ENCODE measurements at places on chromosomes 2 and 18. TPM values are rescaled to one million over a fixed set of nuclear protein-coding genes. Genes with fewer than 3 reads are reported as not detected.
A peak's percentile ranks its signal among the peaks of the same experiment; 100 is the strongest.

DNA sequence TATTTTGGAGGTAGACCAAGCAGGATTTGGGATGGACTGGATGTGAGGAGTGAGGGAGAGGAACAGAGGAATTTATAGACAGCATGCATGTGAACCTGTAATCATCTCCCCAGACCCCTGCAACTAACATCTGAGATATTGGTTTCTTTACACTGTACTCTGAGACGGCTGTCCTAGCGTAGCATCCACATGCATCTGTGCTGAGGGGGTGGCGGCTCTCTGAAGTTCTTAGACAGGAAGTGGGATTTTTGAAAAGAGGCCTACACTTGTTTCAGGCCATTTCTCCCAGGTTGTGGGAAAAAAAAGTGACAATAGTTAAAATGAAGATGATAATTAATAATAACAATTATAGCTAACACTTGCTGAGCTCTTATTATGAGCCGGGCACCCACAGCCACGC, 150.2 kb upstream of the GATA6 start:
- H3K36me3 ChIP-seq = no peaks in the 10 kb centered on the region
- H3K4me3 ChIP-seq = no peak overlapping the region
- H3K27ac ChIP-seq = no peak overlapping the region

DNA sequence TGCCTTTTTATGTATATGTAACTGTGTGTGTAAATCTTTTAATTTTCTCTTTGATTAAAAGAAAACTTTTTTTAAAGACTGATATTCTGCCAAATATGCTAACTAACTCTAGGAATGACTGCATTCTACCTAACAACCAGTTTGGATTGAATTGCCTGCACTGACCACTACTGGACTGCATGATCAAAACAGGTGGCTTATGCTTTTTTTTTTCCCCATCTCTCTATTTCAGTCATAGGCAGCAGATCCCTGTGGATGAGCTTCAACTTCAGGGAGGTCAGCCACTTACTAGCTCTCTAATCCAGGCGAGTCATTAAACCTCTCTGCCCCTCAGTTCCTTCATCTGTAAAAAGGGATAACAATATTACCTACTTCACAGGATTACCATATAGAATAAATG, 138.6 kb upstream of the SERTAD2 start:
- H3K27me3 ChIP-seq = no peaks in the 10 kb centered on the region
- no peak overlapping the region for H3K27ac ChIP-seq
- H3K36me3 ChIP-seq = no peaks in the 10 kb centered on the region
- no peak for DNase-seq
- no peak overlapping the region for H3K4me3 ChIP-seq
- H3K4me1 ChIP-seq = peaks cover 11% of the 10 kb centered on the region

GRCh38 chr2:219488149-219488843, 10.4 kb upstream of the GMPPA start:
- no peak overlapping the region for H3K4me3 ChIP-seq
- H3K36me3 ChIP-seq = no peaks in the 10 kb centered on the region
- no peak for DNase-seq

- no peak for DNase-seq
- H3K27me3 ChIP-seq = peaks cover 4% of the 10 kb centered on the region
- H3K4me1 ChIP-seq = peaks cover 12% of the 10 kb centered on the region
- no peak overlapping the region for H3K4me3 ChIP-seq
- peaks cover 28% of the 10 kb centered on the region for H3K36me3 ChIP-seq
- peak overlapping the region; percentile 42 for H3K27ac ChIP-seq
These were observed 42.1 kb upstream of the DNMT3A start for GRCh38 chr2:25383806-25384205.

DNA sequence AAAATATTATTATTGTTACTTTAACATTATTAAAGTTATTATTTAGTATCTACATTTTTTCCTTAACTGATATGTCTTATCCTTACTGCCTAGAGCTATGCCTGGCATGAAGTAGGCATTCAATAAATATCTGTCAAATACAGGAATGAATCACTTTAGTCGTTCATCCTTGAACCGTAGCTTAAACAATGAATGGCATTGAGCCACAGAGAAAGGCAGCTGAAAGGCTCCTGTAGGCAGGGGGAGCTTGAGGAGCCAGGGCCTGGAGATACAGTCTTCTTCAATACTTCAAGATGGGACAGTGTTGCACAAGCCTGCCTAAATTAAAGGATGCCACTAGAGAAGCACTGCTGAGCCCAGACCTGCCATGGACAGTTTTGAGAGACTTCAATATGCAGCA, 22.5 kb downstream of the CYRIA start:
- H3K27ac ChIP-seq = no peak overlapping the region
- no peaks in the 10 kb centered on the region for H3K36me3 ChIP-seq

DNA sequence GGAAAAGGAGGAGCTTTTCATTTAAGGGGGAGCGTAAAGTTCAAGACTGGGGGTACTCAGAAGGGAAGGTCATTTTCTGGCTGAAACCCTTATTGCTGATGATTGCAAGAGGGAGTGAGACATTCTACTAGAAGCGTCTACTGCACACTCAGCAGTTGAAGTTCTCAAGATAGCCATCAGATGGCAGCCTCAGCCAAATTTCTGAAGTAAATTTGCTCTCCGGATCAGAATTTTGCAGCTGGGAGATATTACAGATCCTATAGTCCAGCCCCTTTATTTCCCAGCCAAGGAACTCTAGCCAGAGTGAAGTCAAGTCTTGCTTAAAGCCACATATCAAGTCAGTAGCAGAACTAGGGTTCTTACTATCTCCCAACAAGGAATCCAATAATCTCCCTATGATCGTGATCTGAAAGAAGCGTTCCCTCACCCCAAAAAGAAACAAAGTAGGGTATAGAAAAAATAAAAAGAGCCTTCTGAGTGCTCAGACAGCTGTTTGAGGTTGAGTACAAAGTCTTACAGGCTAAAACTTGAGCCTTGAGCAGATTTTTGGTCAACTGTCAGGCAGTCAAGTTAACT, 24.0 kb downstream of the RAX start:
- H3K4me3 ChIP-seq = no peak overlapping the region
- H3K27ac ChIP-seq = no peak overlapping the region
- H3K4me1 ChIP-seq = no peaks in the 10 kb centered on the region
- DNase-seq = peak; percentile 62
- peaks cover 83% of the 10 kb centered on the region for H3K27me3 ChIP-seq

GRCh38 chr2:219107758-219108157, 47.0 kb upstream of the IHH start:
- no peak overlapping the region for H3K4me3 ChIP-seq
- no peak for DNase-seq
- H3K4me1 ChIP-seq = peaks cover 9% of the 10 kb centered on the region
- H3K27me3 ChIP-seq = no peaks in the 10 kb centered on the region
- H3K36me3 ChIP-seq = no peaks in the 10 kb centered on the region

DNA sequence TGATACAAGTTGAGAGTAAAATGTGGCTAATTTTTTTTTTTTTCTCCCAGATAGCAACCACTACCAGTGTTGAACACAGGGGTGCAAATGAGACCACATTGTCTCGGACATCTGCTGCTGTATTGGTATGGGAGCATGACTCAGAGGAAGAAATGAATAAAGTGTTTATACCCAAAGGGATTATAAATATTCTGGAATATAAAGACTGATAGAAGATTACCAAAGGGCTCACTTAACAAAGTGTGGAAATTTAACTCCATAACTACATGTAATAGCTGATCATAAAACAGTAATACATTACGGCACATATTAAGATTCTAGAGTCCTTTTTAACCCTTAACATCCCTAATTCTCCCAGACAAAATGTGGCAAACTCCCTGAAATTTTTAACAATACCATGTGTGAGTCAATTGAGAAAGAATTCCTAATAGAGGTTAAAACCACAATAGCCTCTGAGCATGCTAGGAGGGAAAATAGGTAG, 1023.0 kb upstream of the ACVR2A start:
- no peaks in the 10 kb centered on the region for H3K27me3 ChIP-seq
- peaks cover 38% of the 10 kb centered on the region for H3K4me1 ChIP-seq
- DNase-seq = no peak
- H3K4me3 ChIP-seq = no peak overlapping the region
- H3K36me3 ChIP-seq = peaks cover 13% of the 10 kb centered on the region

GRCh38 chr2:70047451-70047850, 39.8 kb upstream of the PCBP1 start:
- DNase-seq = no peak
- H3K4me1 ChIP-seq = 0 out of 2 replicates have a peak, but pooled peaks cover 2% of the 10 kb centered on the region
- no peaks in the 10 kb centered on the region for H3K27me3 ChIP-seq
- peak overlapping the region; percentile 80 for H3K27ac ChIP-seq
- no peak overlapping the region for H3K4me3 ChIP-seq

DNA sequence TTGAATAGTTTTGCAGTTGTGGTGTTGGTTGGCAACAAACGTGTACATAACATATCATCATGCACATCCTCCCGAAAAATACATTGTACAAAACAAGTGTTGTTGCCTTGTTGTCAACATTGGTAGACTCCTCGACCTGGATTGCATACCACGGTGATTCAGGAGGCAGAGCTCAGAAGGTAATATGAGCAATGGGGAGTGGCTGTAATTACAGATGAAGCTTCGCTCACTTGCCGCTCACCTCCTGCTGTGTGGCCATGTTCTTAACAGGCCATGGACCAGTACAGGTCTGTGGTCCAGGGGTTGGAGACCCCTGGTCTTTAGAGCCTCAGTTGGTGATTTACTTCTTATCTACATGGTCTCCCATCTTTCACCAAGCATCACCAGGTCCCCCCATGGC, 1423.2 kb upstream of the NXPH2 start:
- H3K4me1 ChIP-seq = no peaks in the 10 kb centered on the region
- no peaks in the 10 kb centered on the region for H3K36me3 ChIP-seq
- no peaks in the 10 kb centered on the region for H3K27me3 ChIP-seq
- no peak overlapping the region for H3K27ac ChIP-seq
- no peak overlapping the region for H3K4me3 ChIP-seq

DNA sequence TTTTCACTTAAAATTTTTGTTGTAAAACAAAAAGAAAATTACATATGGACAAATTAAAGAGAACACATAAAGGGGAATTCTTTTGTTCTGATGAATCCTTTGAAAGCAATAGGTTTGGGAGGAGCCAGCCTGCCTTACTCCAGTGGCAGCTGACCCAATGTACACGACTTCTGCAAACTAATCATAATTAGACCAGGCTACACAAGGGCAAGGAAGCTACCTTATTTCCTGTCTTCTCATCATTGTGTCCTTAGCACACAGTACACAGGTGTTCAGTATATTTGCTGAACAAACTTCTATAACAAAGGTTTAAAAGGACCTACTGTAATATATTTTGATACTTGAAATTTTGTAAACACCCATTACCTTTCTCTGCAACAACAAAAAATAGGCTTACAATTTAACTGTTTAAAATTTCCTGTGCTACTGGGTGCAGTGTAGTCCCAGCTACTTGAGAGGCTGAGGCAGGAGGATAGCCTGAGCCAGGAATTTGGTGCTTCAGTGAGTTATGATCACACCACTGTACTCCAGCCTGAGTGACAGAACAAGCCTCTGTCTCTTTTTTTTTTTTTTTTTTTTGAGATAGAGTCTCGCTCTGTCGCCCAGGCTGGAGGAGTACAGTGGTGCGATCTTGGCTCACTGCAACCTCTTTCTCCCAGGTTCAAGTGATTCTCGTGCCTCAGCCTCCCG, 18.9 kb downstream of the KCNG3 start:
- H3K4me3 ChIP-seq = no peak overlapping the region
- no peak overlapping the region for H3K27ac ChIP-seq
- no peaks in the 10 kb centered on the region for H3K27me3 ChIP-seq
- H3K36me3 ChIP-seq = no peaks in the 10 kb centered on the region
- no peak for DNase-seq

The DSC1 gene
- total RNA-seq = not detected

The CCDC138 gene
- total RNA-seq = 23.7 TPM

The RUFY4 gene
- total RNA-seq = 0.31 TPM

The CSRNP3 gene
- 7.3 TPM for total RNA-seq

The MARCHF7 gene
- total RNA-seq = 109 TPM
